Activated CD4-positive, alpha-beta T cell treated with anti-CD3 and anti-CD28 coated beads, Interleukin-2, amount 10 ng/mL, durations not matched to agents 24 days and 14 days (primary cell): ENCODE measurements at places on chromosomes 12 and 14. TPM values are rescaled to one million over a fixed set of nuclear protein-coding genes. Genes with fewer than 3 reads are reported as not detected.

Gene BEGAIN
- 3.0 and 4.8 TPM in 2 replicates for total RNA-seq

DNA sequence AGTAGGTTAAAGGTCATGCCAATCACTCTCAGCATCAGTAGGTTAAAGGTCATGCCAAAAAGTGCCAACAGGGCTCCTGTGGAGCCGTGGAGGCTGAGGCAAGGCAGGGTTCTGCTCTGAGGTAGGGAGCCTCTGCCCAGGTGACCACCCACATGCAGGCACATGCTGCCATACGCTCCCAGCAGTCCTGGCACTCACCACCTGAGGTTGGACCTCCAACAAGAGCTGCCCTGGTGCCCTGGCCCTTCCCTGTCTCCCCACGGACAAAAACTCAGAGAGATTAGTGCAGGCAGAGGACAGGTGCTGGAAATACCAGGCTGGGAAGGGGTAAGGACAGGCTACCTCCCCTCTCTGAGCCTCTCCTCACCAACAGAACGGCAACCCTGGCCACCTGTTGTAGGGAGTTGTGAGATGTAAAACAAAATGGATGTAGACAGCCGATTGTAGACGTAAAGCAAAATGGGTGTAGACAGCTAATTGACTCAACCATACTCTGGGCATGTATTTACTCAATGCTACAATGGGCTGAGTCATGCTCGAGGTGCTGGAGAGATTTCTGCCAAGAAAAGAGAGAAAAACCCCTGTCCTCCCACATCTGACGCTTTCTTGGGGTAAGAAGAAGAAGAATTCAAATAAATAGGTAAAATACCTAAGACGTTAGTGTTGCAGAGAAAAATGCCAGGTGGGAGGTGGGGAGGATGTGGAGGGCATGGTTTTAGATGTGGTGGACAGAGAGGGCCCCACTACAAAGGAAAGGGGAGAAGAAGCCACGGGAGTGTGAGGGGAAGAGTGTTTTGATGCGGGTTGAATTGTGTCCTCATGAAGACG is 32.4 kb downstream of the LTBP2 start:
- no peak for DNase-seq
- H3K27me3 ChIP-seq: peaks cover 8% of the 10 kb centered on the region
- H3K27ac ChIP-seq: peak overlapping the region; percentile 81
- no peaks in the 10 kb centered on the region for H3K36me3 ChIP-seq
- peaks cover 32% of the 10 kb centered on the region for H3K4me1 ChIP-seq

GRCh38 chr14:68535404-68536017 is 257.4 kb downstream of the ZFP36L1 start:
- H3K4me1 ChIP-seq: no peaks in the 10 kb centered on the region
- no peak overlapping the region for H3K4me3 ChIP-seq
- H3K36me3 ChIP-seq: peaks cover 2% of the 10 kb centered on the region
- no peak for DNase-seq
- H3K27ac ChIP-seq: no peak overlapping the region

DNA sequence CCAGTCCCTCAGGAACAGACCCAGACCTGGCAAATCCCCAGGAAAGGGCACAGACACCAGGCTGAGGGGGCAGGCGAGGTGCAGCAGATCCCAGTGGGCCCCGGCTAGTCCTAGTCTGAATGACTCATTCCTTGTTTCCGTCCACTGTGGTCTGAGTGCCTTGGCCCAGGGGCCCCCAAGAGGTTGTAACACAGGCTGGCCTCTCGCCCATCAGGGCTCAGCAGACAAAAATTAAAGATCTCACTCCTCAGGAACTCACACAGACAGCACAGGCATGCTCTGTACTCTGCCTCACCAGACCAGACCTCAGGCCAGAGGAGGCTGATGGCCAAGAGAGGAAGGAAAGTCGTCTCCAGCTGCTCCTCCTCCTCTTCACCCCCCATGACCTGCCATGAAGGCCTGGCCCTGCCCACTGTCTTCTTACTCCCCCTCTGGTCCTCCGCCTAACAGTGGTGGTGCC is 7.7 kb upstream of the LTBP2 start:
- H3K27me3 ChIP-seq: peaks cover 15% of the 10 kb centered on the region
- no peak for DNase-seq
- peaks cover 52% of the 10 kb centered on the region for H3K4me1 ChIP-seq
- H3K4me3 ChIP-seq: peak overlapping the region; percentile 5

Gene EML1
- 0.98 and 1.8 TPM in 2 replicates for total RNA-seq

DNA sequence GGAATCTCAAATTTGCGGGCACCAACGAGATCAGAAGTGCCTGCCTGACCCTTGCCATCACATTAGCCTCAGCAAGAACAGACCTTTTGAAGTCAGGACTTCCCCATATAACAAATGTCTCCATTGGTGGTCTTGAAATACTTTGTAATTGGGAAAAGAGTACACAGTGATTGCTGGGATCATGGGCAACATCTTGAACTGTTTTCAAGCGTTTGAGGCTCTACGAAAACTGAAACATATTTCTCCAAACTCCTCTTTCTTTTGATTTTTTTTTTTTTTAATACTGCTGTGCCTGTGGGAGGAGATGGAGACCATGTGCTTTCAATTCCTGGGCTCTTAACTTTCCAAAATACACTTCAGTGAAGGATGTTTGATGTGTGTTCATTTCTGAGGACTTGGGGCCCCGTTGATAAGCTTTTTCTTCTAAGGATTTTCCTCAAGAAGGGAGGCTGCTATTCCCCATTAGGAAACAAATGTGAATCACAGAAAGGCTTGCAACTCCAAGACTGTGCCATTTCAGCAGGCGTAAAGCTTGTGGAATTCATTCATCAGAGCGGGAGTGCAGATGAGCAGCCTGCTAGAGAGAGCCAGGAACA is 94.5 kb downstream of the TMEM132C start:
- H3K27ac ChIP-seq: no peak overlapping the region
- H3K4me3 ChIP-seq: no peak overlapping the region
- H3K4me1 ChIP-seq: no peaks in the 10 kb centered on the region
- no peaks in the 10 kb centered on the region for H3K36me3 ChIP-seq

GRCh38 chr12:64635356-64635998 is 25.2 kb downstream of the RASSF3 start:
- H3K36me3 ChIP-seq: peaks cover 52% of the 10 kb centered on the region
- peak overlapping the region; percentile 19 for H3K27ac ChIP-seq
- no peak for DNase-seq
- H3K4me1 ChIP-seq: peaks cover 55% of the 10 kb centered on the region

DNA sequence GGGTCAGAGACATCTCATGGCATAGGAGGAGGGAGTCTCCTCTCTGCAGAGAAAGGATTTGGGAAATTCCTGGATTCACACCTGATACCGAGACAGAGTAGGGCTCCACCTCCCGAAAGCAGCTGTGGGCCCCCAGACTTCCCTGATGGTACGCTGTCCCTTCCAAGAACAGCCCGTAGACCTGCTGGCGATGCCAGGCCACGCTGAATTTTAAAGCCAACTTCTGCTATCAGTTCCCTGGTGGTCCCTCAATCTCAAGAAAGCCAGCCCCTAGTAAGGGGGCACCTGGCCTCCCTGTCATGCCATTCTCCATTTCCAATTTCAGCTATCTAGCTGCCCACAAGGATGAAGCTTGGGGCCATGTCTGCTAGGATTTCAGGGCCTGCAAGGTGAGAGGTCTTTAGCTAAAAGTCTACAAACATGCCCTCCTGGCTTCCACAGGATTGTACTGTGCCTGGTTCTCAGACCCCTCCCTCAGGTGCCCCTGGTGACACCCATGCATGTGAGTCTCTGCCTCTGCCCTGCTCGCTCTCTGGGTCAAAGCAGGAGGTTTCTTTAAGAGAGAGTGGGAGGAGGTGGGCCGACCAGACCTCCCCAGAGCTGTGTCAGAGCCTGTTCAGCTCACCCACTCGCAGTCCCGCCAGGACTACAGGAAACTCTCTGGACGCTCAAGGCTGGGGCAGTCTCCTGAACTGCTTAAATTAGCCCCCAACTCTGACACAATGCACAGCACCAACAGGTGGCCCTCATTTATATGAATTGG is 30.5 kb downstream of the ANO2 start:
- no peaks in the 10 kb centered on the region for H3K36me3 ChIP-seq
- no peak for DNase-seq
- no peaks in the 10 kb centered on the region for H3K27me3 ChIP-seq
- no peaks in the 10 kb centered on the region for H3K4me1 ChIP-seq
- no peak overlapping the region for H3K27ac ChIP-seq

- H3K27me3 ChIP-seq: no peaks in the 10 kb centered on the region
- no peak for DNase-seq
- H3K4me1 ChIP-seq: peaks cover 6% of the 10 kb centered on the region
- H3K4me3 ChIP-seq: no peak overlapping the region
- H3K36me3 ChIP-seq: peaks cover 32% of the 10 kb centered on the region
Observed at GRCh38 chr12:870378-870777, 79.1 kb downstream of the RAD52 start.

DNA sequence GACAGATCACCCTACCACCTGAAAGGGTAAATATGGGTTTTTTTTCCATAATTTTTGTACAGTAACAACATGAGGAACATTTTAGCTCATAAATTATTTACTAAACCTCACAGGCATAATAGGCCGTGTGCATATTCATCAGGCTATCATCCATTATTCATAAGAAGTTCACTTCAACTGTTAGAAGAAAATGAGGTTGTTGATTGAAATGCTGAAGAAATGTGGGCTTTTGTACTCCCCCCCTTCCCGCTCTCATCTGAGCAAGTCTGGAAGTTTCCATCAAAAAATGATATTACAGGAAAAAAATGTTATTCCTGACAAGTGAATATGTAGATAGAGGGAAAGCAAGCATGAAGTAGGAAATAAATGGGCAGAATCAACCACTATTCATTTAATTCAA is 7.9 kb upstream of the POU6F1 start:
- H3K27me3 ChIP-seq: no peaks in the 10 kb centered on the region
- no peaks in the 10 kb centered on the region for H3K36me3 ChIP-seq
- H3K27ac ChIP-seq: no peak overlapping the region
- DNase-seq: no peak
- H3K4me1 ChIP-seq: no peaks in the 10 kb centered on the region

DNA sequence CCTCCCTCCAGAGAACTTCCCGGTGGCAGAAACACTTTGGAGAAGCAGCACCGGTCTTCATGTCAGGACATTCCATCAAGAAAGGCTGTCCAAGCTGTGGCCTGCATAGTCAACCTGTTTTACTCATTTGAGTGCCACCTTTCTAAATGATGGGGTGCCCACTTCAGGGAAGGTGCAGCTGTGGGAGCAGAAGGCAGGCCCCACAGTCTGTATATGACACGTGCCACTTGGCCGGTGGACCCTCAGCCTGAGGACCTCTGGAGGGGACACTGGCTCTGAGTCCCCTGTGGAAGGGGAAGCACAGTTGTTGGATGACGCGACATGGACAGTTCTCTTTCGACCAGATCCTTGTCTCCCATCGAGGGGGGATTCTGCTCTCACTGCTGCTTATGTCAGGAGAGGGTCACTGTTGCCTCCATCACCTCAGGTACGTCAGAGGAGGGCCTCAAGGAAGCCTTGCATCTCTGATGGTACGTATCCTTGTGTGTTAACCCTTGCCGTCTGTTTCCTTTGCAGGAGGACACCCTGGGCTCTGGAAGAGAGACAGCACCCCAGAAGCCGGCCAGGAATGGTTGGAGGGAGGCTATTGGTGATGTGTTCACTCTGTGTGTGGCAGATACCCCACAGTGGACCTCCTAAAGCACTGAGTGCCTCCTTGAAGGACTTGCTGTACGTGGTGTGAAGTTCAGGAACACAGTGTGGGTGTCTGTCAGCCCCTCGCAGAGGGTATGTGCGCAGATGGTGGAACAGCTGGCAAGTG is 132.1 kb upstream of the RTL1 start:
- H3K4me3 ChIP-seq: no peak overlapping the region
- no peaks in the 10 kb centered on the region for H3K4me1 ChIP-seq
- H3K36me3 ChIP-seq: no peaks in the 10 kb centered on the region

Gene STON2
- 0.14 and 0.30 TPM in 2 replicates for total RNA-seq
